Skeletal muscle cell (primary cell): ENCODE measurements at places on chromosomes 13 and 19.
A peak's percentile ranks its signal among the peaks of the same experiment; 100 is the strongest.

DNA sequence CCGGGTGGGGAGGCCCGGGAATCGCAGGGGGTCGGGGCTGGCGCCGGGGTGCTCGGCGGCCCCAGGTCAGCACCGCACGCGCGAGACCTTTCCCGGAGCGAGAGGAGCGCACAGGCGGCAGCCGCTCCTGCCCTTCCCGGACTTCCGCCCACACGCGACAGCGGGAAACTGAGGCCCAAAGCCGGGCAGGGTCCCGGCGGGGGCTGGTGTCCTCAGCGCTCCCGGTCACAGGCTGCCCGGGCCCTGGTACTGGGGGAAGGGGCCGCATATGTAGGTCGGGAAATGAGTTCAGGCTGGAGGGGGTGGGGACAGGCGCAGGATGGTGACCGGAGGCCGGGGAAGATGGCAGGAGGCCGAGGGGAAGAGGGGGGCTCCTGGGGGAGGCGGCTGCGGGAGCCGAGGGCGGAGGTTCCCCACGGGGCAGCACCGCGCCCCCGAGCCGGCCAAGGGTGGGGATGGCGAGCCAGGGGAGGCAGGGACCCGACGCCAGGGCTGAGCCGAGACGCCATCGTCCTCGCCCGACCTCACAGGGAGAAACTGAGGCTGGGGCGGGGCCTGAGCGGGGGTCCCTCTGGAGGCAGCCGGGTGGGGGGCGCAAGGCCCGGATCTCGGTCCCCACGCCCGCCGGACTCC, 662 bp downstream of the CBARP start:
- no peak for DNase-seq

- no peak for DNase-seq
Observed at GRCh38 chr19:35468637-35469036, 20.6 kb downstream of the FFAR2 start.

- DNase-seq = no peak
Observed at GRCh38 chr13:40342461-40342860, 324.0 kb downstream of the FOXO1 start.

GRCh38 chr19:47002106-47002766, 17.4 kb upstream of the NPAS1 start:
- DNase-seq = no peak

- no peak for DNase-seq
Observed at GRCh38 chr13:108835083-108835482, 205.7 kb downstream of the MYO16 start.

GRCh38 chr13:97387890-97388289, 46.1 kb upstream of the RAP2A start:
- DNase-seq = no peak

GRCh38 chr19:13691569-13692435, 72.5 kb upstream of the MRI1 start:
- no peak for DNase-seq

DNA sequence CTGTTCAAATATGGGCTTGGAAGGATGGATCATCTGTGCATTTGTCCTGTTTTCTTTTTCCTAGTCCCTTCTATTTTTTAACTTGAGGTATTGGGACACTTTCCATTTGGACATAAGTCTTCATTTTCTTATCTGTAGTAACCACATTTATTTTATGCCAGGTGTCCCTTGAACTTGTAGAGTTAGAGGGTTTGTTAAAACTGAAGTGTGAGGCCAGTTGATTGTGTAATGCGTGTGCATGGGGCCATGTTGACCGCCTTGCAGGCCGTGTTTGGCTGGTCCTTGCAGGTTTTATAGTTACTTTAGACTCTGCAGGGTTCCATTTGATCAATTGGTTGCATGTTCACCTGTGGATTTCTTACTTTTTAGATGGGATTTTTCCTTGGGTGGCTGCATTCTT, 21.0 kb downstream of the SAE1 start:
- no peak for DNase-seq

DNA sequence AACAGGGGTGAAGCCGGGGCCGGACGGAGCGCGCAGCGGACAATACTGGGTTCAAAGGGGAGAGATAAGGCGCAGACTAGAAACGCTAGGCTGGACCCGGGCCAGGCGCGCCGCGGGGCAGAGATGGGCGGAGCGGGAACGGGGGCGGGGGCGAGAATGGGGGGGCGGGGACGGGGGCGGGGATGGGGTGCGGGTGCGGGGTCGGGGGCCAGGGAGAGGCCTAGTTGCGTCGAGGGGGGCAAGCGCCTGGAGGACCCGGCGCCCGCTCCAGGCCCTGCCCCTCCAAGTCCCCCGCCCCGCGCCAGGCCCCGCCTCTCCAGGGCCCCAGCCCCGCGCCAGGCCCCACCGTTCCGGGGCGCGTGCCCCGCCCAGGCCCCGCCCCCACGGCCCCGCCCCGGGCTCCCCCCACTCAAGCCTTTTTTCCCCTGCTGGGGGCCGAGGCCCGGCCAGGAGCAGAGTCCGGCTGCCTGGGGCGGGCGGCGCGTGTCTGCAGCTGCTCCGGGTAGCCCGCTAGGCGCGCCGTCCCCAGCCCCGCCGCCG, at the start of gene CERS4:
Gene CERS4 (plus strand): TSS at position 449 of the 540 bp plus-strand sequence. CDS start 41,707 bp downstream, outside the sequence.
- DNase-seq = no peak

DNA sequence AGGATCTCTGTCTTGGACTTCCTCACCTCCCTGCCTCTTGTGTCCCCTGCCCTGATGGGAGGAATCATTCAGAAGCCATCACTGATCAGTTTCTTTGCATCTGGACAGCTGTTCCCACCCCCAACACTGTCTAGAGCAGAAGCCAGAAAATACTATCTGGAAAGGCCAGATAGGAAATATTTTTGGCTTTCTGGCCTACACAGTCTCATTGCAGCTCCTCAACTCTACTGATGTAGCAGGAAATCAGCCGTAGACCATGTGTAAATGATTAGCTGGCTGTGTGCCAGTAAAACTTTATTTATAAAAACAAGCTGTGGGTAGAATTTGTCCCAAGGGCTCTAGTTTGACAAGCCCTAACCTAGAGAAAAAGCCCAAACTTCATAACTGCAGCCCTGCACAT, 5.6 kb downstream of the SIGLEC7 start:
- DNase-seq = no peak

DNA sequence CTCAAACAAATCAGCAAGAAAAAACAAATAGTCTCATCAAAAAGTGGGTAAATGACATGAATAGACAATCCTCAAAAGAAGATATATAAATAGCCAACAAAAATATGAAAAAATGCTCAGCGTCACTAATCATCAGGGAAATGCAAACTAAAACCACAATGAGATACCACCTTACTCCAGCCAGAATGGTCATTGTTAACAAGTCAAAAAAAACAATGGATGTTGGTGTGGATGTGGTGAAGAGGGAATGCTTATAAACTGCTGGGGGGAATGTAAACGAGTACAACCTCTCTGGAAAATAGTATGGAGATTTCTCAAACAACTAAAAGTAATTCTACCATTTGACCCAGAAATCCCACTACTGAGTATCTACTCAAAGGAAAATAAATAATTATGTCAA, 239.2 kb upstream of the RFC3 start:
- no peak for DNase-seq

DNA sequence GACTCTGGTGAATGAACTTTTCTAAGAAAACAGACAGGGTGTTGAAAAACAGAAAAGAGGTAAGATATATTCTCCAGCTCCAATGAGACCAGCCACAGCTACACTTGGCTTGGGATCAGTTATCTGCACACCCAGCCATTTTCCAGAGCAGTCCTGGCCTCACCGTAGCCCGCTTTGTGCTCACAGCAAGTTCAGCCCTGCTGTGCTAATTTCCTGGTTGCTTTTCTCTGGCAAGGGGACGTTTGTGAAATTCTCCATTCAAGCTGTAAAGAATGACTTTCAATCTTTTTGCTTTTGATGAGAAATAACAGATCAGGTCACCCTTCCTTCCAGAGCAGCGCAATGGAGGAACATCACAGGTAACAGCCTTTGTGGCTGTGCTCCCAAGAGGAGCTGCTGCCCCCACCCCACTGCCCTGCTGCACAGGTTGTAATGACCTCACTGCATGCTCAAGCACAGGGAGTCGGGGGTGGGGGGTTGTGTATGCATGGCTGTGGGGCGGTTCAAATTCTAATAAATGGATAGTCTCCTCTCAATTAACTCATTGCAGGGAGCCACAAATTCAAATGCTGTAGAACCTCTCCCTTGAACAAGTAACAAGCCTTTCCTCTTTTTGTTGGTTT, 516.6 kb upstream of the NBEA start:
- DNase-seq = no peak

DNA sequence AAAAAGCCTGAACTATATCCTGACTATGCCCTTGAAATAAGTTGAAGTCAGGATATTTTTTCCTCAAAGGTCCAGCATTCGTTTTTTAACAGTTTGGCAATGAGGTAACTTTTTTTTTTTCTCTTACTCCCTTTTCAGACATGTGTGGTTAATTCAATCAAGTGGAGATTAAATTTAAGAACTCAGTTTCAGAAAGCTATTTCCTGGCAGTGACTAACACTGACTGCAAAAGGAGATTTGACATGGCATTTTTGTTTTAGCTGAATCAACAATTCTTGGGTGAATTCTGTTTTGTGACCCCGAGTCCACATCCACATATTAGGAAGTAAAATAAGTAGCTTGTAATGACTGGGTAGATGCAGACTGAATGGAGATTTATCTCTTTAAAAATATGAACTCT, 716.4 kb downstream of the PCDH9 start:
- no peak for DNase-seq

DNA sequence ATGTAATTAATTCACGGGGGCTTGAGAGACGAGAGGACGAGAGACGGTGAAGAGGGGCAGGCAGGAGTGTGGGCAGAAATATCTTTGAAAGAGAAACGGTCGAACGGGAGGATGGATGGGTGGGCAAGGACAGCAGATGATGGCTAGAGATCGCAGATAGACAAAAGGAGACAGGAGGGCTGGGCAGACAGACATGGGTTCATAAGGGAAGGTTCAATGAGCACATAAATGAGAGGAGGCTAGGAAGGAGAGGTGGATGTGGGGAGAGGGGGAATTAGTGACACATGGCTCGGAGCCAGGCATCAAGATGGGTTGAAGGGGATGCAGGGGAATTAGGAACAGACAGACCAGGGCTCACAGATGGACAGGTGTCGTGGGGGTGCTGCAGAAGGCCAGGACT, 1.1 kb downstream of the SYT3 start:
- DNase-seq = no peak

DNA sequence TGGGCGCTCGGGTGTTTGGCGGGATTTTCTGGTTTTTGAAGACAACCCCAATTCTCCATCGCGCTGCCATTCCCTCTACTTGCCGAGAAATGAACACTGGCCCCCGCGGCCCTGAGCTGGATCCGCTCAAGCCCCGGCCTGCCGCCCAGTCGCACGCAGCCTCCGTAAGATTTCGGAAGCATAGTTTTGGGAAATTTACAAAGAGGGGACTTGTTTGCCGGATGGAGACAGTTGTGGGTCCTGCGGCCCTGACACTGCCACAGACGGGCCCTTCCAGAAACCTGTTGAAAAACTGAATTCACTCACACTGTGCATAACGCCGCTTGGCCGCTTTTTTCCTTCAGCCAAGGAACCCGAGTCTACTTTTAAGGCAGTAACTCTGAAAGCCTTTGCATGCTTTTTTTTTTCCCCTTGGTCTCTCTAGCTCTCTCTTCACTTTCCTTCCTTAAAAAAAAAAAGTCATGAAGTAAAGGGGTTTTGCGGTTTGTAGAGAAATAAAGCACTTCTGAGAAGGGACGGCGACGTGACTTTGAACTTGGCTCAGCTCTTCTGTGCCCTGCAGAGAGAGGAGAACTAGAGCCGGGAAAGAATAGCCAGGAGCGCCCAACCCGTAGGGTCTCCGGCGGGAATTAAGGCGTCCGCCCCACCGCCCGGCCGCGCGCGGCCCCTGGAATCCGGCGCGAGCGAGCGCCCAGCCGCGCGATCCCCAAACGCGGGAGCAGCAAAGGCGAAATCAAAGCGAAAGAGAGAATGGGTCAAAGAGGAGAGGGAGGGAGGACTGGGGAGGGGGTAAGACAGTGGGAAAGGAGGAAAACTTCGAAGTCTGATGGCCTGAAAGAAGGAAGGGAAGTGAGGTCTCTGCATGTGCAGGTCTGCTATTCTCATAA, 3.4 kb upstream of the ZIC2 start:
- no peak for DNase-seq

- DNase-seq = no peak
Observed at GRCh38 chr13:103190841-103191240, 124.6 kb upstream of the SLC10A2 start.

DNA sequence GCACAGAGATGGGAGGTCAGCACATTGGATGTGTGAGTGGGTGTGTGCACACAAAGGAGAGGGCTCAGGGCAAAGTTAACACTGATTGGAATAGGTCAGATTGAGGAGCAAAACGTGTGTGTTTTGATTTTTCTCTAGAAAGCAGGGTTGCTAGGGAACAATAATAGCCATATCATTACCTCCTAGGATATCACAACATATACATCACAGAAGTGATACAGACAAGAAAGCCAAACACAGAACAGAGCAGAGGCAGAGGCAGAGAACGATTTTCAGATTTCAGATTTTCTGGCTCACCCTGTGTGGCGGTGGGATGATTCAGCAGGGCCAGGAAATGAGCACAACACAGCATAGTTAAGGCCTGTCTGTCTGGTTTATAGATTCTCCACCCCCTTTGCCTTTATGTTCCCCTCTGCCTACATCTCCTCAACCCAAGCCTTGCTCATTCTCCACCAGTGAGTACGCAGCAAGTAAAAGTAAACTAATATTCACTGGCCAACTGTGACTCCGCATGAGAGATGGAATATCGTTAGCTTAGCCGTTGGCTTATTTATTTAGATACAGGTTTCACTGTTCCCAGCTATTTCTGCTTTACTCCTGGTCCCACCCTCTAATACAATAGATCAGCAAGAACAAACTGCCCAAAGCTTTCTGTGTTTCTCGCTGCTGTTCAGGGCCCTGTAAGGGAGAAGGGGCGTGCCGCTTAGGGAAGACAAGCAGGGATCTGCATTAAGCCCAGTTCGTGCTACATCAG, 182.7 kb upstream of the TSC22D1 start:
- DNase-seq = peak; percentile 90

GRCh38 chr19:21751384-21751783, 16.0 kb downstream of the ZNF100 start:
- DNase-seq = peak; percentile 26

- no peak for DNase-seq
Observed at GRCh38 chr13:29165216-29165615, 345.1 kb downstream of the MTUS2 start.

GRCh38 chr13:66305961-66306617, 924.0 kb downstream of the PCDH9 start:
- DNase-seq = no peak

GRCh38 chr13:62687732-62688131, 1272.1 kb upstream of the PCDH20 start:
- DNase-seq = no peak

DNA sequence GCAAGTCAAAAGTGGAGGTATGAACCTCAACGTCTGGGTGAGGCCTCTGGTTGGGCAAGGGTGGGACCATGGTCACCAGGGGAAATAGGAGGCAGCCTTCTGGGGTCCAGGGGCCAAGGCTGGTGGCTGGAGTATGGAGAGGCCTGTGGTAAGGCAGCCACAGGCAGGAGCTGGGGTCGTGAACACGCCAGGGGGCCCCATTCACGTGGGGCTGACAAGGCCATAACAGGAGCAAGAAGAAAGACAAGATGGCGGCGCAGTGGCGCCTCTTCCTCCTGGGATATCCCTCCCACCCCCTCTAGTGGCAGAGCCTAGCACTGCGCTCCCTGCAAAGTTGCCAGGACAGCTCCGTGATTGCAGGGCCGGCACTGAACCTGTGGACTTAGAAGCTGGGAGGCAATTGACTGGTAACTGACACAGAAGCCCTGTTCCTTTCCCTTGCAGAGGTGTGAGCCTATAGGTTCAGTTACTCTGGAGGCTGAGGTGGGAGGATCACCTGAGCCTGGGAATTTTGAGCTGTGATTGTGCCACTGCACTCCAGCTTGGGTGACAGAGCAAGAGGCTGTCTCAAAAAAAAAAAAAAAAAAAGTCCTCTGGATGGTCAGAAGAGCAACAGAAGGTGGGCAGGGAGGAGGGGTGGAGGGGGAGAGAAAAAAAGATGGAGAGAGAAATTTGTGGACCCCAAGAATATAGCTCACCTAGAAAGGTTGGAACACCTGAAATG, 19.7 kb upstream of the EDDM13 start:
- no peak for DNase-seq
